Stimulated activated naive CD8-positive, alpha-beta T cell treated with anti-CD3 and anti-CD28 coated beads, Interleukin-15, amount 100 ng/mL, for 72 hours (primary cell): ENCODE measurements at places on chromosomes 4 and X.

GRCh38 chr4:113325876-113326615, 276.6 kb downstream of the ANK2 start:
- no peak for DNase-seq

DNA sequence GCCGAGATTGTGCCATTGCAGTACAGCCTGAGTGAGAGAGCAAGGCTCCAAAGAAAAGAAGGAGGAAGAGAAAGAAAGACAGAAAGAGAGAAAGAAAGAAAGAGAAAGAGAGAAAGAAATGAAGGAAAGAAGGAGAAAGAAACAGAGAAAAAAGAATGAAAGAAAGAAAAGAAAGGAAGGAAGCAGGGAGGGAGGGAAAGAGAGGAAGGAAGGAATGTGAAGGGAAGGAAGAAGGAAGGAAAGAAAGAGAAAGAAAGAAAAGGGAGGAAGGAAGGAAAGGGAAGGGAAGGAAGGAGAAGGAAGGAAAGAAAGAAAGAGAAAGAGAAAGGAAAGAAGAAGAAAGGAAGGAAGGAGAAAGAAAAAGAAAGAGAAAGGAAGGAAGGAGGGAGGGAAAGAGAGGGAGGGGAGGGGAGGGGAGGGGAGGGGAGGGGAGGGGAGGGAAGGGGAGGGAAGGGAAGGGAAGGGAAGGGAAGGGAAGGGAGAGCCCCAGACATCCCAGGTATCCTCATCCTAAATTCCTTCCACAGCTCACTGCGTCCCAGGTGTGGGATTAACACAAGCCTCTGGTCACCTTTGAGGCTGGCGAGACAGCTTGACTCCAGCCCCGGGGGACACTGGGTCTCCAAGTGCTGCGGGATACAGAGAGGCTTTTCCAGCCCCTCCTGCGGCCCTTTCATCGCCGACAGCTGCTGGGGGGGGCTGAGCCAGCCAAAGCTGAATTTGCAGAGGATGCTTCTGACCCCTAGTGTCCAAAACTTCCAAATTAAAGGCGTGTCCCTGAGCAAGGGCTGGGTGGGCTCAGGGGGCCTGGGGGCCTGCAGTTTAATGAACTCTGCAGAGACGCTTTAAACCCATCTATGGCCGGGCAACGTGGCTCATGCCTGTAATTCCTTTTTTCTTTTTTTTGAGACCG, 24.2 kb upstream of the CSF2RA start:
- peak; percentile 21 for DNase-seq

- no peak for DNase-seq
These were observed 13.4 kb upstream of the PCSK1N start for GRCh38 chrX:48848847-48849246.

DNA sequence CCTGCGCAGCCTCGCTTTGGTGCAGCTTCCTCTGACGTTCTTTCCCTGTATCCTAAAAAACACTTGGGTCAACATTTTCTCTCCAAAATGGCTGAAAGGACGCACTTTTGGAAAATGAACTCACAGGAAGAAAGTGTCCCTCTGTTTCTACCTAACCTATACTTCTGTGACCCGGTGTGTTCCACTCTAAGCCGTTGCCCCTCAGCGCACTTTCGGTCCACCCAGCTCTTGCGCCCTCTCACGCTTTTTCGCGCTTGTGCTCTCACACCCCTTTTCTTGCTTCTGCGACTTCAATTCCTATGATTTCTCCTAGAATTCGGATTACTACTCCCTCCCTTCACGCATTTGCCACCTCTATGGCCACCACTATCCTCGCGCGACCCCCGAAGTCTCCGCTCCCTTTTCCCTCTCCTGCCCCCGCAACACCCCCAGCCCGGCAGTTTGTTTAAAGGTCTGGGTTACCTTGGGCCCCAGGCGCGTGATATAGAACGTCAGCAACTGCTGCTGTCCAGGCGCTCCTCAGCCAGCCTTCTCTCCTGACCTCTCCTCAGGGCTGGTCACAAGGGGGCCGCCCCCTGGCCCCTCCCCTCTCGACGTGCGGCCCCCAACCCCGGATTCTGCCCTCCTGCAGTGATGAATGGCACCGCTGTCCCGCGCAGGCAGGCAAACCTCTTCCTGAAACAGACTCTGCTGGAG, at the start of gene USP51:
Gene USP51 (minus strand): TSS at position 535 of the 696 bp plus-strand sequence. CDS start 909 bp downstream, outside the sequence.
- DNase-seq = no peak

- no peak for DNase-seq
These were observed 13.2 kb downstream of the RTL8B start for GRCh38 chrX:135009057-135009610.

GRCh38 chr4:154024097-154024694, 235.3 kb upstream of the SFRP2 start:
- DNase-seq = peak; percentile 22

- no peak for DNase-seq
These were observed 107.6 kb upstream of the FAM9C start for GRCh38 chrX:13151828-13152517.

DNA sequence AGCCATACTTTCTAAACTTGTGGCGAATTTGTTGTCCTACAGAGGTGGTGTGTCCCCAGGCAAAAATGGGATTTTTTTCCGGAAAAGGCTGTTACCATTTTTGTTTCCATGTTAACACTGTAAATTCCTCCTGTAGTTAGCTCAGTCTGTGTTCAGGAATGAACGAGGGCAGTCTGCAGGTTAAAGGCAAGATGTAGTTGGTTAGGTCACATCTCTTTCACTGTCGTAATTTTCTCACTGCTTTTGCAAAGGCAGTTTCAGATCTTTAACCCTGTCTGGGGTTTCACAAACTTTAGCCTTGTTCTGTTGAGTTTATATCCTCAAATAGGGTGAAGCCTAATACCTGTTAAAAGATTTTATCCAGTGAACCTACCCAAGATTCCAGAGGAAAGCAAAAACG, 50.5 kb upstream of the PUDP start:
- DNase-seq = no peak

- no peak for DNase-seq
These were observed 95.4 kb upstream of the PLAC1 start for GRCh38 chrX:134753718-134754008.

GRCh38 chr4:185019456-185020292, 1.4 kb downstream of the HELT start:
- DNase-seq = no peak

DNA sequence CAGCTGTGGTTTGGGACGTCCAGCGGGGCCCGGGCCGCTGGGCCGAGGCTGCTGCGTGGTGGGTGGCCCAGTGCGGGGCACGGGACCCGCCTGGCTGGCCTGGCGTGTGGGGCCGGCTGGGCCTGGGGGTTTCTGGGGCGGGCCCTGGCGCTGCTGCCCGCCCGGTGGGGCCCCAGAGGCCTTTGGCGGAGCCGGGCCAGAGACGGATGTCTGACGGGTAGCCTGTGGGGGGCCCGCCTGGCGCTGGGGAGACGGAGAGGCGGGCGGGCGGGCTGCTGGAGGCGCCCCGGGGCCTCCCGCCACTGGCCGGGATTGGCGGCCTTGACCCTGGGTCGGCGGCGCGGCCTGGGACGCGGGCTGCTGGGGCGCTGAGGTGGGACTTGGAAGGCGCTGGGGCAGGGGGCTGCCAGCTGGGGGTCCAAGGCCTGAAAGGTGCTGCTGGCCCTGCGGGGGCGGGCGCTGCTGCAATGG, 8.1 kb upstream of the TIMP1 start:
- no peak for DNase-seq

- DNase-seq = no peak
These were observed 464.5 kb downstream of the BCOR start for GRCh38 chrX:39633293-39633692.

DNA sequence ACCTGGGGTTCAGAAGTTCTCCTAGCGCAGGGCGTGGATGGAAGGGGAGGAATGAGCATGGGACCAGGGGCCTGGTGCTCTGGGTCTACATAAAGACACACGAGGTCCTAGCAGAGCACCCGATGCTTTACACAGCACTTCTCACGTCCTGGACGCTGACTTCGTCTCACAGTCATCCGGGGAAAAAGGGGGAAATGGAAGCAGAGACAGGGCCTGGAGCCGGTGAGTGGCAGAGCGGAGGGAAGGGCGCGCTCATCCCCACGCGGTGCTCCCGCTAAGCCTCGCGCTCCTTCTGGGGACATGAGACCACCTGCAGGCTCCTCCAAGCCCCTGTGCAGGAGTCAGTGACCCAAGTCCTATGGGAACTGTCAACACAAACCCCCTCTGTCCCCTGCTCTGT, 157.7 kb downstream of the AFAP1 start:
- DNase-seq = no peak

GRCh38 chr4:143084566-143084965, 100.2 kb upstream of the USP38 start:
- no peak for DNase-seq

GRCh38 chr4:37465296-37465695, 220.8 kb downstream of the NWD2 start:
- no peak for DNase-seq

- no peak for DNase-seq
These were observed 6.5 kb downstream of the RGS12 start for GRCh38 chr4:3299122-3299975.

- no peak for DNase-seq
These were observed 78.3 kb downstream of the SLC4A4 start for GRCh38 chr4:71417150-71417549.

DNA sequence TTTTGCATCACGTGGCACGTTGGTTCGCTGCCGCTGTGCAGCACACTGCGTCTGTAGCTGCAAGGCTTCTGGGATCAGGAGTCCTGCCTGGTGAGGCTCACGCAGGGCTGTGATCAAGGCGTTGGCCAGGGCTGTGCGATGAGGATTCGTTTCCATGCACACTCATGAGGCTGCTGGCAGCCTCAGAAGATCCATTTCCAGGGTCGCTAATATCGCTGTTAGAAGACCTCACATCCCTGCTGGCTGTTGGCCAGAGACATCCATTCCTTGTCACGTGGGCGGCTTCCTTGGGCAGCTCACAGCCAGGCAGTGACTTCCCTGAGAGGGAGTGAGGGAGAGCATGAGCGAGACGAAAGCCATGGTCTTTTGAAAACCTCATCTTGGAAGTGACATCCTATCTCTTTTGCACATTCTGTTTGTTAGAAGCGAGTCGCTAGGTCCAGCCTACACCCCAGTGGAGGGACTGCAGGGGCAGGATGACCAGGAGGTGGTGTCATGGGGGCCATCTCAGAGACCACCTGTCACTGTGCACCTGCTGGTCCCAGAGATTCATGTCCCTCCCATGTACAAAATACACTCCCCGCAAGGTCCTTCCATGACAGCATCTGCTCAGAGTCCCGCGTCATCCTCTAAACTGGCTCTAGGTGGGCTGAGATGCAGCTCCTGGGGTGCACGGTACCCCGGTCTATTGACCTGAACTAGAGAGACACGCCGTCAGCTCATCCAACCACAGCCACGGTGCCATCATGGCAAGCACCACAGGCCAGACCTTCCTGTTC, 12.2 kb downstream of the RGS12 start:
- DNase-seq = no peak

DNA sequence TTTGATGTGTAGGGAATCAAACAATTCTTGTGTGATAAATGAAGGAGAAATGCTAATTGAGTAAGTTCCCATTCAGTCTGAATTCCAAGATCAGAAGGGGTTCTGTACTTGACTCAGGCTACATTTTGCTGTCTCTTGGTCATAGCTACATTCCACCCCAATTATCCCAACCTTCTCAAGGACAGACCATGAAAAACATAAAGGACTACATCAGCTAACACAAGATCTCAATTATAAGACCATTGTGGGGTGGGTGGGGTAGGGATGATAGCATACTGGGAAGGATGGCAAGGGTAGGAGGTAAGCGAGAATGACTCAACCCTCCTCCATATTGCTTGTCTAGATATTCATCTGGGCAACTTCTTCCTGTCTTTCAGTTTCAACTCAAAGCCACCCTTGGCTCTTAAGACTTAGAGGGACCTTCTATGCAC, 87.4 kb upstream of the ETNPPL start:
- DNase-seq = no peak

- DNase-seq = peak; percentile 22
These were observed 17.9 kb downstream of the COQ2 start for GRCh38 chr4:83266689-83267088.

- no peak for DNase-seq
These were observed 35.7 kb downstream of the PARM1 start for GRCh38 chr4:74968456-74969164.

DNA sequence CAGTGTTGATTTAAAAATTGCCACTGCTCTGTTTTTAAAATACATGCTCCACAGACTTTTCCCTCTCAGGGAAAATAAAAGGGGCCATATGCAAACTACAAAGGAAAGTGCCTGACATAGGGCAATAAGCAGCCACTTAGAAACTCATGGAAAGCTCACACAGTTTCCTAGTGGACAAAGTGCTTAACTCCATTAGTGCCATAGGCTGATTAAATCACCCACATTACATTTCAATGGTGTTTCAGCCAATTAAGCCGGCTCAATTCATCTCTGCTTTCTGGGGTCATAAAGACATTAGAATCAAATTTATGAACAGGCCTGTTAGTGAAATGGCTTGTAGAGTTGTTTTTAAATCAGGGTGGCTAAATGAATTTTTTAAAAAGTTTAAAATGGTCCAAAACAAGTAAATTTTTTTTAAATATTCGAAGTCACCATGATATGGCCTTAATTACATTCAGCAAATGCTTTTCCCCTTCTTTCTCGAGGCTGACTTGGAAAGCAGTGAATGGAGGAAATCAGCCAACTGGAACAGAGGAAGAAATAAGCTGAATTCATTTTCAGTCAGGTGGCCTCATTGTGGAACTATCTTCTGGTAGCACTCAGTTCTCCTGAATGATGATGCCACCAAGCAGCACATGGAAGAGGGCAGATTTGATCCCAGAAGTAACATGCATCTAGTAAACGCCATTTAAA, 2305.1 kb upstream of the AGA start:
- no peak for DNase-seq

GRCh38 chrX:7972586-7972985, 45.4 kb upstream of the PNPLA4 start:
- DNase-seq = no peak

- no peak for DNase-seq
These were observed 2.8 kb downstream of the ZNF157 start for GRCh38 chrX:47373198-47373597.

DNA sequence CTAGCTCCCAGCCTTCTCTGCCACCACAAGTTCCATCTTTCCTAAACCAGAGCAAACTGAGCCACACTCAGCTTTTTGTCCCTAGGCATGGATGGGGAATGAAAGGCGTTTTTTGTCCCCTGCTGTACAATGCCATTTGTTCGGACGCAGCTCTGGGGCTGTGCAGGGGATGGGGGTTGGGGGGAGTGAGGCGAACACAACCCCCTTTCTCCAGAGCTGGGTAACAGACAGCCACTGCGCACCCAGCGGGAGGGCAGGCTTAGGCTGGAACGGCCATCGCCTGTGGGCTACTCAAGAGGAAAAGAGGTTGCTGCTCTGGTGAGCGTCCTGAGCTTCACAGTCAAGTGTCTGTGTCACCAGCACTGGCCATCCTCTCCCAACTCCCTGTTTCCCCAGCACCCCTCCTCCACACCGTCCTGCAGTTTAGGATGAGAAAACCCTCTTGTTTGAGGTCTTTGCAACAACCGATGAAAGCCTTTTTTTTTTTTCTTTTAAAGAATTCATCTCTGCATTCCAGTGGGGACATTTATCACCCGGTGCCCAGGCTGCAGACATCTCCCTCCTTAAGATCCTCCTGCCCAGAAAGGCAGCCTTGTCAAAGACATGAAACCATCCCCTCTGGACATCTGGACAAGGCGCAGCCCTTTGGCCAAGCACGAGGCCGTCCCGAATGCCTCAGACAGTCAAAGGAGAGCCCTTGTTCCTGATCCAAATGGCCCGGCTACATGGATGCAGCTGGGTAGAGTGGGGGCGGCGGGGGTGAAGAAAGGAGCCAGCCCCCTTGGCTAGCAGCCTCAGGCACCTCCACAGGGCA, 419.6 kb downstream of the BCOR start:
- no peak for DNase-seq

GRCh38 chr4:152454398-152455011, 81.4 kb downstream of the FBXW7 start:
- DNase-seq = no peak
